Daoy (cell line): ENCODE measurements at places on chromosomes 2 and 18.

- no peak for DNase-seq
These were observed 19.4 kb downstream of the DDX18 start for GRCh38 chr2:117833911-117834310.

DNA sequence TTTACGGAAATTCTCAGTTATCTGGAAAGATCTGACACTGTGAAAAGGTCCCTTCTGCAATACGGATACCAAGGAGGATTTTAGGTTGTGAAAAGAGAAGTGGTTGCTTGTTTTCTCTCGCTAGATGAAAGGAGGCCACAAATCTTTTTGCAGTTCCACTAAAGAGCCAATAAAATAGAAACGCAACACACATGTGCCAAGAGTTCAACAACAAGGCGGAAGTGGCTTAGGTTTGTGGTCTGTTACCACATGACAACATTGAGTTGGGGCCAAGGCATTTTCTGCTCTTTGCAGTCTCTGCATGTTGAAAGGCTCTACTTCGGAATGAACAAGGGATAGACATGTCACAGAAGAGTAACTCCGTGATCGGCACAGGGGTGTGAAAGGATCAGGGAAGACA is 115.7 kb upstream of the OSR1 start:
- DNase-seq, result peak; percentile 66

- peak; percentile 3 for DNase-seq
These were observed 72.8 kb downstream of the MEIS1 start for GRCh38 chr2:66507673-66508201.

DNA sequence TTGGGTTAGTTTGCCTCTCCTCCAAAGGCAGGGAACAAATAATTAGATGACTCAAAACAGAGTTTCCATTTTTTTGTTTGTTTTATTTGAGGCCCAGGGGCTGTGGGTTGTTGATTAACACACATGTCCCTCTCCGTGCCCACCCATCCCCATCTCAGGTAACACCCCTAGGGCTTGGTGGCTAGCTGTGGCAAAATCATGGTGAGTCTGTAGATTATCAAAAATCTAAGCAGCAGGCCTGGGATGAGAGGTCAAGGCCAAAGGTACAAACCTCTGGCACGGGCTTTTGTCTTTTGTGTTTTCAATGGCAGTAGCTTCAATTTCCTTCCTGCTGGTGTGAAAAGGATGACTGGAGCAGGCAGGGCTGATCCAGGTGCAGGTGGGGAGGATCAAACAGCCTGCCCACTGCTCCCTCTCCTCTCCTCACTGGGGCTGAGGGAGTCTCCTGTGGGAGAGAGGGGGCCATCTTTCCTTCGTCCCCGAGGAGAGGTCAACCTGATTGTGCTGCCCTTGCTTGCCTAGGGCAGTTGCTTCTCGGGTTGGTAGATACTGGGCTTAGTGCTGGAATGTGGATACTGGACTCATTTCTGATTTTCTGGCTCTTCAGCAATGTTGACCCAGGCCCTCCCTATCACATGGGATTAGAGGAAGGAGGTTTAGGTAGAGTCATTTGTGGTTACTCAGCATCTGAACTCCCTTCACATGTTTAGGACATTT is 31.9 kb upstream of the EML4 start:
- no peak for DNase-seq

DNA sequence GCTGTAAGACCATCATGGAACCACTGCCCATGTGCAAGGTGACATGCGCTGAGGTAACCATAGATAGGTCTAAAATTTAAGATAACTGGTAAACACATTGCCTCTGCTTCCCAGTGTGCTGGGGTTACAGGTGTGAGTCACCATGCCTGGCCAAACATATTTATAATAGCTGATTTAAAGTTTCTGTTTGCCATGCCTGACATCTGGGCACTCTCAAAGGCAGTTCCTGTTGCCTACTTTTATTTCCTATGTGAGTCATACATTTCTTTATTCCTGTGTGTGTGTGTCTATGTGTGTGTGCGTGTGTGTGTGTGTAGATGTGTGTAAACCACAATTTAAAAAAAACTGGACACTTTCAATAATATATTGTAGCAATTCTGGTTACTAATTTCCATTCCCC is 415.2 kb upstream of the NETO1 start:
- peak; percentile 23 for DNase-seq

GRCh38 chr2:127066942-127067341 is 40.0 kb downstream of the BIN1 start:
- no peak for DNase-seq

- DNase-seq, result no peak
These were observed 44.9 kb upstream of the ALK start for GRCh38 chr2:29966266-29966665.

- peak; percentile 63 for DNase-seq
These were observed 50.8 kb downstream of the WIPF1 start for GRCh38 chr2:174546519-174547506.
